GM10248 (cell line): ENCODE measurements at places on chromosomes 12 and 14.

DNA sequence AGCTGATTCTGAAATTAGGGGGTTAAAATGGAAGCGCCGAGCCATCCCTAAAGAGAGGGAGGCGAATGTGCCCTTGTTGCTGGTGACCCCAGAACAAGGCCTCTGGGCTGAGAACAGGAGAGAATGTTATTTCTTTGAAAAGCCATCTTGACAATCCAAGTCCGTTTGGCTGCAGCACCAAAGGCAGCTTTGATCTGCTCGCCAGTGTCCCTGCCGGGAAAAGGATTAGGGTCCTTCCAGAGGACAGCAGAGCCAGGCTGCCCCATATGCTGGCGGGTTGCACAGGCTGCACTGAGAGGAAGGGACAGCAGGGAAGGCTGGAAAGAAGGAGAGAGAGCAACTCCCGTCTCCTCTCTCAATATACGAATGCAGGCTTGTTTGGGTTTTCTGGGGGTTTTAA, 141.7 kb downstream of the TMEM132C start:
- DNase-seq = no peak

GRCh38 chr12:107775093-107775721, 703 bp downstream of the ASCL4 start:
- no peak for DNase-seq

DNA sequence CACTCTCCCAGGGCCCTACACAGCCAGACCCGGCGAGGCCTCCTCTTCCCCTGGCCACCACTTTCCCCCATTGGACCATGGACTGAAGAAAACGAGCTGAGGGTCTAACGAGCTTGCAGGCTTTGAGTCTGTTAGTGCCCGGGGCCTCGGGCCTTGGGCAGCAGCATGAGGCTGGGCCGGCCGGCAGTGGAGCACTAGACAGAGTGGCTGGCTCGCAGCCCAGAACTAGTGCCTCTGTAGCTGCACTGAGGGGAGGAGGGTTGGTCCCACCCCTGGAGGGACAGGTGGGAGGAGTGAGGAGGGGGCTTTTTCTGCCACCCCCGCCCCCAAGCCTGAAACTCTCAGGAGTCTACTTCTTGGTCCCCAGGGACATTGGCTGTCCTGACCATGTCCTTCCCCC, 38.7 kb downstream of the SLC6A12 start:
- DNase-seq = no peak

DNA sequence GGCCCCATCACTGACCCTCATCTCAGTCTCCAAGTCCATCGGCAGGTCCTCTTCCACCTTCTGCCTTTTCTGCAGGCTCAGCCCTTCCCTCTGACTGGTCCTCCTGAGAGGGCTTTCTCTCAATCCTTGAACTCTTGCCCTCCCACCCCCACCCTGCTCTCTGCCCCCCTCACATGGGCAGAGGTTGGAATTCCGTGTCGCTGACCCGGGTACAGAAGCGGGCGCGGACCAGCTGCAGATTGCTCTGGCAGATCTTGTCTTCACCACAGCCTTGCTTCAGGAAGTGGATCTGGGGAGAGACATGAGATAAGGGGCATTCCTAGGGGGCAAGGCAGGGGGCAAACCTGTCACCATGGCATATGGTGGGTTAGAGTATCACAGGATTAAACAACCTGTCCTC, 12.4 kb downstream of the ITGA7 start:
- no peak for DNase-seq

DNA sequence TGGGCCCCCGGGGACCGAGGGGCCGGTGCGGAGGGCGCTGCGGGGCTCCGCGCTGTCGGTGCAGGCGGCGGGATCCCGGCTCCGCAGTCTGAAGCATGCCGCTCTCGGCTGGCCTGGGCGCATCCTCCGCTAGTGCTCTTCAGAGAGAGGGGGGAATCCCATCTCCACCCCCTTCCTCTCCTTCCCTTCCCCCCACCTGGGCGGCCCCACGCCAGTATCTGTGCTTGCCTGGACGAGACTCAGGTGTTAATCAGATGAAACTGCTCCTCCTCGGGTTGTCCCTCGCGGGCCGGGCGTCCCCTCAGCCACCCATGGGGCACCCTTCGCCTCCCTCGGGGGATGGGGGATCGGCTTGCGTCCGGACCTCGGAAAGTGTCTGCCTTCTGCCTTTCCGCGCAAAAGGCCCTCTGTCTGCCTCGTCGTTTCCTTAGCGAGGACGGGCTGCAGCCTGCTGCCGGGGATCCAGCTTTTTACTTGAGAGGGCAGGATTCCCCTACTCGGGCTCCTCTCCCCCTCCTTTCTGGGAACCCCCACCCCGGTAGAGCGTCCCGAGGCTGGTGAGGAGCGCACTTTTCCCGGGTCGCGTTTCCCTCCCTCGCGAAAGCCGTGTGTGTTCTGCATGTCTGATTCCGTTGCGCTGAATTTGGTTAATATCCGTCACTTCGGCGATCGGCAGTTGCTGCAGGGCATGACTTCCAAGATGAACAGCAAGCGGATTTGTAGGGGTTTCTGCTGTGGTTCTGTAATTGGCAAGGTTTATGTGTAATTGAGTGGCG, 1.1 kb downstream of the GPHN start:
- peak; percentile 73 for DNase-seq

DNA sequence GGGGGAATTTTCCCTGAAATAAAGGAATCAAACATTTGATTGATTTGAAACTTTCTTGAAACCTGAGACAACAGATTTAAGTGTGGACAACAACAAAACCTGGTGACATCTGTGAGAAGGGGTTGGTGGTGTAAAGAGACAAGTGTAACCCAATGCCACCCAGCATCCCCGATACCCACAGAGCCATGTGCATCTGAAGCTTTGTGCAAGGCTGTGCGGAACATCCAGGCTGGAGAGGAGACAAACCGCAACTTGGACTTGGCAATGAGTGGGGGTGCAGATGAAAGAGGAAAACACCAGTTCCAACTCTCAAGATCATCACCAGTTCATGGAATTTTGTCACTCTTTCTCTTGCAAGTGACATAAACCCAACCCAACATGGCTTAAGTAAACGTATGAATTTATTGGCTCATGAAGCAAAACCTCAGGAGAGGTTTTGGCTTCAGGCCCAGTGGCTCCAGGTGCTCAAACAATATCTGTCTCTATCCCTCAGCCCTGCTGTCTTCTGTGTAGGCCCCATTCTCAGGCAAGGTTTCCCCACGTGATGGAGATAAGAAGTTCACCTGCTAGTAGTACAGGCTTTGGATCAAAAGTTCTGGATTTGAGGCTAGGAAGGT, 55.2 kb upstream of the NTF3 start:
- DNase-seq = no peak

DNA sequence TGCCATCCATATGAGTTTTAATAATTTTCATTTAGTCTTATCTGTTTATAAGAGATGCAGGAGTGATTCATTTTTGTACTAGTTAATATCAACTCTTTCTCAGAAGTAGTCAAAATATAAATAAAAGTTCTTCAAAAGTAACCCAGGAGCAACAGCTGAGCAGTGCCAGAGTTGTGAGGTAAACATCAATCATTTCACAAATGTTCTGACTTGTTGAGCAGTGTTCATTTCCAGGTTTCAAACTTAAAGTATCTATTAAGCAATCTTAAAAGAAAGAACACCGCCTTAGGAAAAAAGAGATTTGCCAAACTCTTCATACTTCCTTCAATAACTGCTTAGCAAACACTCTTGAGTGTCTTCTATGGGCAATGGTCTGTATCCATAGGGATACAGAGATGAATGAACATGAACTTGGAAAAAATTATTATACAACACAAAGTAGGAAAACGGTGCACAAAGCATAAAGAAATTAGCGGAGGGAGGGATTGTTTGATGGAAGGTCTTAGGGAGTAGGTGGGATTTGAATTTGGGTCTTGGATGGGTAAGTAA, 41.9 kb upstream of the POC1B start:
- DNase-seq = no peak

DNA sequence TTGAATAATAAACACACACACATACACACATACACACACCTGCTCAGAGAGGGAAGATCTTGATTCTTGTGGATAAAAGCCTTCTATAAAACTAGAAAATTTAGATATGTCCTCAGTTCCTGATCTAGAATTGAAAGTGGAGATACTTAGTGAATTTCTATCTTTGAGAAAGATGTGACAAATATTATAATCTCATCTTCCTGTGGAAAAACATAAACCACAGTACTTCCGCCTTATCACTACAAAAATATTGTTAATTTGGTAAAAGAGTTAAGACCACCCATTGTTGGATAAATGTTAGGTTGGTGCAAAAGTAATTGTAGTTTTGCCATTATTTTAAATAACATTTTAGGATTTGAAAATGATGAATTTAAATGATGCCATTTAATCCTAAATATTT, at the start of gene KLRK1:
Gene KLRK1, minus strand, starts transcription at position 138 of the 400 bp plus-strand sequence. CDS start 1,231 bp downstream, outside the sequence.
- no peak for DNase-seq
